ENCODE measurements at places on chromosomes 4 and X.

DNA sequence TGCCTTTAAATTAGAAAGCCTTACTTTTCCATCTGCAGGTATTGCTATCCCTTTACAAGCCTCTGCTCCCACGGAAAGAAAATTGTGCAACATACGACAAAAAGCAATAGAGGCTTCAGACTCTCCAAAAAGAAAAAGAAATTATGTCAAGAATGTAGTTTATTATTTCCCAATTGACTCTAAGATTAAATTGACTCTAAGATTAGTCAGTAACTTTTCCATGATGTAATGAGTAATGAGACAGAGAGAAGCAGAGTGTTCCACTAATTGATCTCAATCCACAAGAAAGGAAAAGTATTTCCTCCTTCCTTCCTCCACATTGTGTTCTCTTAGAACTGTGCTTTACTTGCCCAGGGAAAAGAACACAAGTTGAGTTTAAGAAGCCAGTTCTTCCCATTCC, 345.7 kb upstream of the HS3ST1 start:
- no peak for DNase-seq

DNA sequence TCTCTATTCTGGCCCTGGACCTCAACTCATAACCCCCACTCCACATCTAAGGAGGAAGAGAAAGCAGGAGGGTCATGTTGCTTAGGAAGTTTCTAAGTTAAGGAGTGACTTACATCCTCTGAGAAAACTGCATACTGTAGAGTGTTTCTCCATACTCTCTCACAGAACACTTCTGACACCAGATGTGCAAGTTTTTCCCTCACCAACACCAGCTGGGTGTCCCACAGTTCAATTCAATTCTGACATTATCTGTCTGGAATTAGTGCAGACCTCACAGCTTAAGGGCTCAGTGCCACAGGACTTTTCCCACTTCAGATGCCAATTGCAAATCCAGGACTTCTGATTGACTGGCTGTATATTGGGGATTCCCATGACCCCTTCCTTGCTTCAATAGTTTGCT, 89.0 kb upstream of the SFRP2 start:
- no peak for DNase-seq

- DNase-seq: no peak
Measured at GRCh38 chr4:187849556-187850225, 145.9 kb upstream of the ZFP42 start.

DNA sequence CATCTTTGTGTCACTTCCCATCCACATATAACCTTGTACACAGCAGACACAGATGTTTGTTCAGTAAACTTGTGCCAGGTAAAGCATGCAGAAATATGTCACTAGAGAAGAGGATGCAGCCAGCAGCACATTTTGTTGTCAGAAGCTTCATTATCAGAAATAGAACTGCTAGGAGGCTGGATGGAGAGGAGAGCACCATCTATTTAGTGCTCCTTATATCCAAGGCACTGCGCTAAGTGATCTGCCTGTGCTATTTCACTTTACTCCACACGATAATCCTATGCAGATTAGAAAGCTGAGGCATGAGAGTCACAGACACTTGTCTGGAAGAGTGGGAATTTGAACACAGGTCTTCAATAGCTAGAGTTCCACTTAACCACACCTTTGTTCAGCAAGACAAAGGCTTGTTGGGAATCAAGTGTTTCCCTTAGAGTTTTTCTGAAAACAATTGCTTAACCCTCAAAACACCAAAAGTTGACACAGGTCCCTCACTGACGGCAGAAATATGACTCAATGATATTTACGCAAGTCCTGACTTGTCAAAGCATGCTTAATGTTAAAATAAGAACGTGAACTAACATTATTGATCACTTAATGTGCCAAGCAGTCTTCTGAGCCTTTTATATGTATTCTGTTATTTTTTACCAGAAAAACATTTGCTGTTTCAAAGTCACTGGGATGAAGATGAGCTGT, 1.2 kb upstream of the QDPR start:
- DNase-seq: no peak

DNA sequence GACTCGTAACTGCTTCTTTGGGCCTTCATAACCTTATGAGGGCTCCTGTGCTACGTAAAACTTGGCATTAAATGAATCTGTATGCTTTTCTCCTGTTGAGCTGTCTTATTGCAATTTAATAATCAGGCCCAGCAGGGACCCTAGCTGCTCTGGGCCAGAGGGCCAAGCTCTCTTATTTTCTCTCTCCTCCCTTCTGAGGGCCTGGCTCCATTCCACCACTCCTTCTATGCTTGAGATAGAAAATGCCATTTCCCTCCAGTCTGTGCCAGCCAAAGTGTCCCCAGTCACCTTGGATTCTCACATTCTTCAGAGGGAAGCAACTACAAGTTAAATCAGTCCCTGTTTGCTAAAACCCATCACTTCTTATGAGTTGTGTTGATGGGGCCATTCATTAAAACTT, 90.1 kb downstream of the CLCN4 start:
- no peak for DNase-seq

- DNase-seq: no peak
Measured at GRCh38 chrX:21943460-21944135, 3.1 kb downstream of the SMS start.

GRCh38 chr4:150694438-150694837, 112.5 kb downstream of the MAB21L2 start:
- no peak for DNase-seq

- no peak for DNase-seq
Measured at GRCh38 chr4:13887010-13887409, 259.5 kb upstream of the BOD1L1 start.

GRCh38 chr4:118803253-118803652, 32.7 kb downstream of the SEC24D start:
- no peak for DNase-seq

DNA sequence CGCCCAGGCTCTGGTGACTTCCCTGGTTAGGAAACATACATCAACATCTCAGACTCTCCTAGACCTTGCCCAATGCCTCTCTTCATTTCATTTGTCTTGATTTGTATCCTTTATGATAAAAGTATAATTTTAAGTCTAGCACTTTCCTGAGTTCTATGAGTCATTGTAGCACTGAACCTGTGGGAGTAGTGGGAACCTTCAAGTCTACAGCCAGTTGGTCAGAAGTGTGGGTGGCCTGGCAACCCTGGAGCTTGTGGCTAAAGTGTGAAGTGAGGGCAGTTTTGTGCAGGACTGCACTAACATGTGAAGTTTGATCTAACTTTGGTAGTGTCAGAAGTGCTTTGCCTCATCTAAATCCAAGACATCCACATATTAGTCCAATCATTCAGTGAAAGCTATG, 259.3 kb upstream of the IGFBP7 start:
- DNase-seq: no peak

- DNase-seq: no peak
Measured at GRCh38 chr4:102647117-102647516, 113.7 kb downstream of the MANBA start.

DNA sequence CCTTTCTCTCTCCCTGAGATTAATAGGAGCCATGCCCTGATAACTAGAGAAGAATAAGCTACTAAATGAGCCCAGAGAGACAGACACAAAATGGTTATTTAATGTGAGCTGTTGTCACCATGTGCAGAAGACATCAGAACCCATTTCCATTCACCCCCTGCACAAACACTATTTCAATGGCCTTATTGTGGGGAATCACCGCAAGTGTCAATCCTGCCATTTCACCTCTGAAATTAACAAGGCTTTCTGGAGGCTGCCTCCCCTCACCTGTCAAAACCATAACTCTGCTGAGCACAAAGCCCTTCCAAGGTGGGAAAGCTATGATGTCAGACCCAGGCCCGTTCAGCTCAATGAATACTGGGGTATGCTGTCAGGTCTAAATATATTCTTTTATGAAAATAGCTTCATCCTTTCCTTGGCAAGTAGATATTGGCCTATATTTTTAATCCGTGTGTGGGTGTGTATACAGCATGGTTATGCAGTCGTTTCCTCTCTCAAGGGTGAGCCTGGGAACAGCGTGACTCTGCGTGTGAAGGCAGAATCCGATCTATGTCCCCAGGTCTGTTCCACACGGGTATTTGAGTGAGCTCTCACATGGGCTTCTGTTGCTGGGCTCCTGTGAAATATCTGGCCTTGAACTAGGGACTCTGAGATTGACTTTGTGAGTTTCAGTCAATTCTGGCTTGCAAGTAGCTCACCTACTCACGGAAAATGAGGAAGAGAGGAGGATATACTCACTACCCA, 266.3 kb downstream of the FBXW7 start:
- no peak for DNase-seq

DNA sequence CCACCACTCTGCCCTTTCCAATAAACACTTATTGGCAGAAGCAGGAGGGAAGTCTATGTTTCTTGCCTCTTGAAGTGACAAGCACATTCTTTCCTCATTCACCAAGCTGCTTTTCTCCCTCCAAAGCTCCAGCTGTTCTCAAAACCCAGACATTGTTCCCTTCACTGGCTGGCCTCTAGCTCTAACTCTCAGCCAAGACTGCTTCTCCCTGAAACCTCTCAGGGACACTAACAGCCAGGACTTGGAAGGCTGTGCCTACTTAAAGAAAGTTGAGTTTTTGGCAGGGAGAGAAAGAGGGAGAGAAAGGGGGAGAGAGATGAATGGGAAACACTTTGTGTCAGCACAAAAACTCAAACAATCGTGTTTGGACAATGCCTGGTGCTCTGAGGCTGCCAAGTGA, 99.5 kb downstream of the COX18 start:
- no peak for DNase-seq

- no peak for DNase-seq
Measured at GRCh38 chr4:112889619-112890527, 159.6 kb upstream of the ANK2 start.

- no peak for DNase-seq
Measured at GRCh38 chr4:15894393-15894792, 44.1 kb downstream of the FGFBP1 start.

- no peak for DNase-seq
Measured at GRCh38 chr4:170413951-170414350, 324.2 kb upstream of the AADAT start.

GRCh38 chr4:2800691-2801596, 8.1 kb downstream of the SH3BP2 start:
- no peak for DNase-seq

- DNase-seq: no peak
Measured at GRCh38 chr4:100257567-100257966, 67.3 kb upstream of the DDIT4L start.

DNA sequence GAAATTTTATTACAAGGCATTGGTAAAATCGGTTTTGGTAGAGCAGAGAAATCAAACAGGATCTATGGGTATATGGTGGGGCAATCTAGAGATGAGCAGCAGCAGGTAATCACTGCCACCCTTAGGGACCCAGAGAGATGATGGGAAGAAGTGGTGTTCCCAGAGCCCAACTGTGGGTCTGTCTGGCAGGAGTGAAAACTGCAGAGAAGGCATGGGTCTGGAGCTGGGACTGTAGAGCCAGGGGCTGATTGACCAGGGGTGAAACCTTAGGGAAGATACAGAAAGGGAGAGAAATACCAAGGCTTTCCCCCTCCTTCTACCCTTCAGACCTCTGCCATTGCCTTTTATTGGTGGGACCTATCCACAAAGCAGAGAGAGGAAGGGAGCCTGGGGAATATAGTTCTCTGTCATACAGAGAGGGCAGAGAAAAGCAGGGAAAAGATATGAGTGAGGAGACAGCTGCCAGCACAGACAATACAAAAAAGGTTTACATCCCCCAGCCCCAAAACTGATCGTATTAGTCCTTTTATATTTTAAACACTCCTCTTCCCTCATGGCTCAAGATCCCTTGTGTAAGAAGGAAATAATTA, 28.7 kb downstream of the PDLIM5 start:
- no peak for DNase-seq

DNA sequence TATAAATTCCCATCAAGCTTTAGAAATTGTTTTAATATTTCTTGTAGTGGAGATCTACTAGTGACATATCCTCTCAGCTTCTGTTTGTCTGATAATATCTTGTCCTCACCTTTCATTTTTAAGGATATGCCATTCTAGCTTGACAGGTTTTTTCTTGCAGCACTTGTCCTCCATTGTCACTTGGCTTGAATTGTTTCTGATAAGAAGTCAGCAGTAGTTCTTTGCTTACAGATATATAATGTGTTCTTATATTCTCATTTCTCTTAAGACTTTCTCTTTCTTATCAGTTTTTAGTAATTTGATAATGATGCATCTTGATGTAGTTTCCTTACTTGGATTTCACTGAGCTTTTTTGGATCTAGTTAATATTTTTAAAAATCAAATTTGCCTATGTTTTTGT, 120.6 kb upstream of the NUDT6 start:
- DNase-seq: no peak

DNA sequence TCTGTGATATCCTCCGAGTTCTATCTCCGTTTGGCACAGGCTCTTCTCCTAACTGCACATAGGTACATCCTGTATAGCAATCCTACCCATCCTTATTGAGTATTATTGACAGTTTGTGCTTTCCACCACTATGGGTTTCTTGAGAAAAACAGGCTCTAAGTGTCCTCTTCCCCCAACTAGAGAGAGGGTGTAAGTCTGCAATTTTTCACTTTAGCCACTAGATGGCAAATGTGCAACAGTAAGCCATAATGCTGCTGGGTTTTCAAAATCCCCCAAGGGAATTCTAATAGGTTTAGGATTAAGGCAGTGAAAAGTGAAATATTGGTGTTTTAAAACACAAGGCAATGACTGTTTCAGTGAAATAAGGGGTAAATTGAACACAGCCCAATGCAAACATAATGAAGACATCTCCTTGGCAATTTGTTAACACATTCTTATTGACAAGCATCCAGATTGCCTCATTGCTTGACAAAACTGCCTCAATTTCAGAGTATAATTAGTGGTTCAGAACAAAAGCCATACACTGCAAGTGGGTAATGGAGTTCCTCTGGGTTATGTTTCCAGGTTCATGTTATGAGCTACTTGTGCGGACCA, 239.0 kb upstream of the HTR2C start:
- DNase-seq: peak; percentile 0

- DNase-seq: no peak
Measured at GRCh38 chr4:141395246-141395830, 174.6 kb downstream of the ZNF330 start.

DNA sequence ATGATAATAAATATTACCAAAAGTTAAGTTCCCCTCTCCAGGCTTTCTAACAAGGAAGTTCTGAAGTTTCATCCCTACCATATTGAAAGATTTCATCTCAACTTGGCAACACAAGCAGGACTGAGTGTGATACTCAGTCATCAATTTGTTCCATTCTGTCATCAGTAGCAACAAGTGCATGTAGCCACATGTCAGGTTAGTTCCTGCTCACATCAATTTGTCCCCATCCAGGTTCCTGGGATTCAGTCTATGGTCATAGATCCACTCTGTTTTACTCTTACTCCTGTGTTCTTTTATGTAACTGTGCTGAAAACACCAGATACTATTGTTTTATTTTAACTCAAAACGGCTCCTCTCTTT, 22.2 kb downstream of the SMPX start:
- DNase-seq: no peak

DNA sequence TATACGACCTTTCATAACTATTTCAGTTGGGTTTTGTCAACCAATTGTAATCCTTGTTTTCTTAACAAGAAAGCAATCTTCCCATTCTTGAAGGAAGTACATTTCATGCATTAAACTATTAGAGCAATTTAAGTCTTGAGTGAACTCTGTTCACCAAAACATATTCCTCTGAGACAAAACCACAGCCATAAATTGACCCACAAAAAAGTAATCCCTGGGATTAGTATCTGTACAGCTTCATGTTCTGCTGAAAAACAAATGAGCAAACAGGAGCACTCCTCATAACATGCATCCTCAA, 207.0 kb upstream of the PDE5A start:
- DNase-seq: no peak

- DNase-seq: no peak
Measured at GRCh38 chrX:142250502-142250901, 45.4 kb upstream of the MAGEC2 start.

GRCh38 chr4:1363513-1363912, 16.5 kb downstream of the UVSSA start:
- DNase-seq: no peak

- DNase-seq: no peak
Measured at GRCh38 chrX:153903991-153904957, at the start of gene AVPR2. TSS of gene AVPR2 (plus strand) at chrX:153904673. CDS start at chrX:153905146, 473 bp downstream.

Data from GM12891 (cell line).